ENCODE measurements at places on chromosomes 7 and 10.

DNA sequence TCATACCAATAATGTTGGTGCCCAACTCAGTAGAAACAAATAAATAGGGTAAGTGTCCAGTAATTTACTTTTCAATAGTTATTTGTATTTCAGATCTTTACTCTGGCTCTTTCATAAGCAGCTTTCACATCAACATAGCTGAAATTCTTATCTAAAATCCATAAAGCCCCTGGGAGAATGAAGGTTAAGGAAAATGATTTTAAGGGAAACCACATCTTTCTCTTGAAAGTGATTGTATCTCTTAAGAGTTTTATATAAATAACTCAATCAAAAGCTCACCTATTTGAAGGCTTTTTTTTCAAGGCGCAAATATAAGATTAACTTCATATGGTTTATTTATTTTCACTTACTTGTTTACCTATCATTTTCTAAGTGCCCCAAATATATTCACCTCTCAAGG is 324.4 kb downstream of the HGF start:
- no peak for DNase-seq

- no peak for DNase-seq
Observed at GRCh38 chr7:187227-187927, 5.0 kb upstream of the FAM20C start.

- DNase-seq = no peak
Observed at GRCh38 chr7:12731214-12731656, 43.8 kb downstream of the ARL4A start.

DNA sequence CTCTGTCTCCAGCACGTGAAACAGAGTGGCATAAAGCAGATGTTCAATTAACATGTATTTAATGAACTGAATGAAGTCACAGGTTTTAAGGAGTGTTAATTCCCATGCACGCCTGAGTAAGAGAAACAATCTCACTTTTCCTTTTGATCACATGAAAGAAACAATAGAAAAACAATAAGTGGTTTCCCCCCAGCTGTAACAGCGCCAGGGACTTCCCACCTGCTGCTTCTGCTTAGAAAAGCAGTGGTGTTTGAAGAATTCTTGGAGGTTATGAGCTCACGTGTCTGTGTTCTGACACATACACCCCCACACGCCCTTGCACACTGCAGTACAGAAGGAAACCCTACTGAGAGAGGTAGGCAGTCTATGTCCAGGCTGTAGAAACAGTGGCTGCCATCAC is 51.3 kb upstream of the FRMD4A start:
- DNase-seq = peak; percentile 26
